ENCODE measurements at places on chromosomes 6 and 20. TPM values are rescaled to one million over a fixed set of nuclear protein-coding genes. Genes with fewer than 3 reads are reported as not detected.

The PGC gene
- total RNA-seq: 1.7 TPM

GRCh38 chr6:46103441-46104115 lies 26.2 kb upstream of the ENPP4 start:
- H3K27ac ChIP-seq: no peak overlapping the region
- no peaks in the 10 kb centered on the region for H3K36me3 ChIP-seq
- no peak overlapping the region for H3K4me3 ChIP-seq

GRCh38 chr6:39056191-39056590 lies 7.6 kb downstream of the GLP1R start:
- no peak for DNase-seq
- no peaks in the 10 kb centered on the region for H3K4me1 ChIP-seq
- no peaks in the 10 kb centered on the region for H3K27me3 ChIP-seq
- H3K27ac ChIP-seq: no peak overlapping the region
- H3K36me3 ChIP-seq: no peaks in the 10 kb centered on the region
- no peak overlapping the region for H3K4me3 ChIP-seq

GRCh38 chr6:80940571-80940970 lies 811.9 kb downstream of the TENT5A start:
- no peak for DNase-seq
- H3K4me3 ChIP-seq: no peak overlapping the region
- H3K27me3 ChIP-seq: no peaks in the 10 kb centered on the region
- no peaks in the 10 kb centered on the region for H3K4me1 ChIP-seq
- no peaks in the 10 kb centered on the region for H3K36me3 ChIP-seq

- H3K36me3 ChIP-seq: no peaks in the 10 kb centered on the region
- no peak overlapping the region for H3K27ac ChIP-seq
- H3K4me3 ChIP-seq: no peak overlapping the region
- H3K27me3 ChIP-seq: no peaks in the 10 kb centered on the region
Measured at GRCh38 chr20:62054451-62054953, 11.2 kb downstream of the TAF4 start.

- no peaks in the 10 kb centered on the region for H3K4me1 ChIP-seq
- DNase-seq: peak; percentile 29
- no peak overlapping the region for H3K4me3 ChIP-seq
- no peak overlapping the region for H3K27ac ChIP-seq
Measured at GRCh38 chr20:36384022-36384619, 78.0 kb downstream of the DLGAP4 start.

DNA sequence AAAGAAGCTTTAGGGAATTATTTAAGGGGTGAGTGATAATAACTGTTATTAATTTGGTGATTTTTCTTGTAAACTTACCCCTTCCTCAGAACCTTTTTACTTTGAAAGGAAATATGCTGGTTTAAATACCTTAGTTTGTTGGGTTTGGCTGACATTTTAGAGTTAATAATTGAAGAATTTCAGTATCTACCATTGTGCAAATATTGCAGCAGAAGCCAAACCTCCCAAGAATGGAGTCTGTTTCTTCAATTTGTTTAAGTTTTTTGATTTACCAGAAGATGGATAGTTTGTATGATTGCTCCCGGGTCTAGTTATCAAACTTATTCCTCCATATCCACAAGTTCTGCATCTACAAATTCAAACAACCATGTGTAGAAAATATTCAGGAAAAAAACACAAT lies 77.1 kb downstream of the ATRN start:
- H3K27ac ChIP-seq: no peak overlapping the region
- H3K27me3 ChIP-seq: no peaks in the 10 kb centered on the region
- no peaks in the 10 kb centered on the region for H3K4me1 ChIP-seq
- no peak for DNase-seq
- H3K4me3 ChIP-seq: no peak overlapping the region
